Progenitor cell of endocrine pancreas (in vitro differentiated cells): ENCODE measurements at places on chromosomes 6 and 20.
A peak's percentile ranks its signal among the peaks of the same experiment; 100 is the strongest.

GRCh38 chr20:2657241-2657640 is 4.8 kb downstream of the NOP56 start:
- no peak for DNase-seq

DNA sequence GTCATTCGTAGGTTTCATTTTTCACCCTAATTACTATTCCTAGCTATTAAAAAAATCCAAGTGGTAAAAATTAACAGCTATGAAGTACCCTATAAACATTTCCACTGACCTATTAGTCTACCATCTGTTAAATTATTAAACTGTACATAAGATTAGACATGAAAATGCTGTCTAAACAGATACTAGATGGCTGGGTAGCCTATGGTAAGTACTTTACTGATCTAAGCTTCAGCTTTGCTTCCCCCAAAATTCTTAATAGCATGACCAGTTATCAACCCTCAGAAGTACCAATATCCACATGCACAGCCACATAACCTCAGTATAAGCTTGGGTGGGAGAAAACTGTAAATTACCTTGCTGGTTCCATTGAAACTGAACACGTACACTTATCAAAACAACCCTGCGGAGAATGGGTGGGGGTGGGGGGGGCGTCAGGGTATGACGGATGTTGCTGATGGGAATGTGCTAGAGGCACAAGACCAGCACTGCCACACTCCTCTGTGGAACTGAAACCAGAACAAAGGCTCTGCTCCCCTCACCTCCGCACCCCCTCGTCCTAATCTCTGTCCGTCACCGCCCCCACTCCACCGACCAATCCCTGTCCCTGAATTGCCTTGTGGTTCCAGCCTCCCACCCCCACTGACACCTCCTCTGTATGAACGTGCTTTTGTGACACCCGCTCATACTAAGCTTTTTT is 45.3 kb downstream of the B4GALT5 start:
- DNase-seq: no peak

DNA sequence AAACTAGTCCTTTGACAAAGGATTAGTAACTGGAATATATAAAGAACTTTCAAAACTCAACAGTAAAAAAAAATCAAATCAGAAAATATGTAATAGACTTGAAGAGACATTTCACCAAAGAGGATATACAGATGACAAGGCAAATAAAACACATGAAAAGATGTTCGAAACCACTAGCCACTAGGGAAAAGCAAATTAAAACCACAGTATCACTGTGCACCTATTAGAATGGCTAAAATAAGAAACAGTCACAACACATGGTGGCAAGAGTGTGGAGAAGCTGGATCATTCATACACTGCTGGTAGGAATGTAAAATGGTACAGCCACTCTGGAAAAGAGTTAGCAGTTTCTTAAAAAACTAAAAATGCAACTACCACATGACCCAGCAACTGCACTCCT is 14.9 kb downstream of the ZBTB2 start:
- DNase-seq: no peak

GRCh38 chr6:2693231-2693630 is 57.5 kb downstream of the MYLK4 start:
- DNase-seq: no peak

DNA sequence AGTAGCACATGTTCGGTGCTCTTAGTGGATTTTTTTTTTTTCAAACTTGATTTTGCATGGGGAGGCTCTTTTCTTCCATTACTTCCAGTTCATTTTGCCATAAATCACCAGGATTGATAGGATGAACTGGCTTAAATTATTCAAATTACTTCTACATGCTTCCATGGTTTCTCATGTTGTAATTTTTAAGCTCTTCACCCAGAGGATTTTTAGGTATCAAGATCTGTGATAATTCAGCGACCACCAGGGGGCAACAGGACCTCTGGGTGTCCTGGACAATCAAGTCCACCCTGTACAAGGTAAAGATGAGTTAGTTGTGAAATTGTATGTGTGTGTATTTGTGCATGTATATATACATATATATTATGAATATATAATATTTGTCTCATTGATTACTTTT is 4.2 kb upstream of the EPHA7 start:
- DNase-seq: peak; percentile 29

DNA sequence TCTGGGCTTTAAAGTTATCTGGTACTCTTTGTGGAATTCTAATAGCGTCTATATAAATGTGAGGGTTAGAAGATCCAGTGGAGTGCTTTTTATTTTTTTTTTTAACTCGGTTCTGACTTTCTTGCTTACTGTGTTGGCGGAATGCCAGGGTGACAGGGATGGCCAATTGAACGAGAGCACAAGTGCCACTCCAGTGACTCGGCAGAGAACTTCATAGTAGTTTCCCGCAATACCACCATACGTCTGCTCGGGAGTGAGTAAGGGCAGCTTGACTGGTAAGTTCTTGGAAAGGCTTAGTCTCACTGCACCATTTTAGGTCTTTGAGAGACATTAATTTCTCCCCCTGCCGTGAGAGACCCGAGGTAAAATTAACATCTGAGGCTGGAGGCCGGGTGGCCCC is 49.4 kb upstream of the TULP1 start:
- DNase-seq: no peak

DNA sequence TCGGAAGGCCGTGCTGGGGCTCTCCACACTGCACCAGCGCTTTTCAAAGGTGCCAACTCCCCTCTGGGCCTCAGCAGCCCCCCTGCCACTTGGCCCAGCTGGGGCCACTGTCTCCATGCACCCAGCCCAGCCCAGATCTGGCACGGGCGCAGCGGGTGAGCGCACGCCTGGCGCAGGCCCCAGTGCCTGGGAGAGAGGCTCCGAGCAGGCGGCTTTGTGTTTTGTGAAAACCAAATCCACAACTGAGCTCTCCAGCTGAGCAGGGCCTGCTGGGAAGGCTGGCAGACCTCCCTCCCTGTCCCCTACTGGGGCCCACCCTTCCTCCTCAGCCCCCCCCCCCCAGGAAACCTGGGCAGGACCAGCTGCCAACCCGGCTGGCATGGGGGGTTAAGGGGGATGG is 17.0 kb downstream of the MDGA1 start:
- DNase-seq: no peak

- DNase-seq: no peak
These were observed 195.1 kb downstream of the BMP7 start for GRCh38 chr20:57071283-57071731.

DNA sequence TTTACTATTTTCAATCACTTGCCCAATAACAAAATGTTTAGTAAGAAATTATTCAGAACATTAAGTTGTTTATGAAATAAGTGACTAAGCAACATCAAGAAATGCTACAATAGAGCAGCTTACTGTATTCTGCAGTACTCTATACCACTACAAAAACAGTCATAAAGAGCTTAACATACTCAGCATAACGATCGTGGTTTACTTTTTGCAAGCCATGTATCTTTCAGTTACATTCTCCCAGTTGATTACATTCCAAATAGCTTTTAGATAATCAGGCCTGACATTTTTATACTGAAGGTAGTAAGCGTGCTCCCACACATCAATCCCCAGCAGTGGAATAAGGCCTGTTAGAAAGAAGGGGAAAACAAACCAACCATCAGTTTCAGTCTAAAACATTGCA is 10.7 kb downstream of the SOD2 start:
- no peak for DNase-seq

DNA sequence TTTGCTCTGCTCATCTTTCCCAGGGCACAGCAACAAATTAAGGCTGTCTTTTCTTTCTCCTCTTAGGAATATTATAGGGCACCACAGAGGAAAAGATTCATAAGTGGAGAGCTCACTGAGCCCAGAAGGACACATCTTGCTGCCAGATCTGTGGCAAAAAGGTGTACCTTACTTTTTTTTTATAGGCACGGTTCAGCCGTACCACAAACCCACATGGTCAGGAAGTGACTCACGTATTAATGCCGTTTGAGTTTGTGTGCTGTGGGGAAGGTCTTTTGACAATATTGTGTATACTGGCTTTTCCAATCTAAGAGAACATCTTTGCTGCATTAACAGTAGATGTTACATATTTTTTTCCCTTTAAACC is 28.4 kb downstream of the PAQR8 start:
- no peak for DNase-seq
